ENCODE measurements at places on chromosomes 4 and X. TPM values are rescaled to one million over a fixed set of nuclear protein-coding genes. Genes with fewer than 3 reads are reported as not detected.

Gene SULT1E1
- not detected for total RNA-seq

Gene PSAPL1
- not detected for total RNA-seq

Gene IL21
- total RNA-seq, result not detected

Gene GUCY2F
- not detected for total RNA-seq

Gene DIPK2B
- not detected for total RNA-seq

Gene ADGRG4
- not detected for total RNA-seq

Gene TMEM255A
- under 0.01 TPM for total RNA-seq

Gene PNMA3
- not detected for total RNA-seq

Gene UGT2B7
- not detected for total RNA-seq

Gene PAK3
- 1.4 TPM for total RNA-seq

Gene YY2
- total RNA-seq, result 1.4 TPM

Gene PNMA6F
- not detected for total RNA-seq

Gene DOCK11
- 26.4 TPM for total RNA-seq

Gene CXCL3
- not detected for total RNA-seq

Gene CXorf38
- total RNA-seq, result 14.7 TPM

Gene CSN1S1
- not detected for total RNA-seq

Gene RRH
- total RNA-seq, result under 0.01 TPM

Gene FDCSP
- not detected for total RNA-seq

Gene LRCH2
- total RNA-seq, result 2.5 TPM

Gene SPANXC
- not detected for total RNA-seq

Gene CT55
- not detected for total RNA-seq

Gene GPR50
- total RNA-seq, result not detected

Gene C4orf51
- total RNA-seq, result not detected

Gene GLUD2
- 1.8 TPM for total RNA-seq

Gene TIMP1
- 904 TPM for total RNA-seq

Gene S100P
- total RNA-seq, result 0.29 TPM

Gene CENPE
- 13.0 TPM for total RNA-seq

Gene POF1B
- total RNA-seq, result not detected

Gene PAGE4
- total RNA-seq, result not detected

Gene CCDC110
- total RNA-seq, result 2.2 TPM

Gene RASL11B
- total RNA-seq, result under 0.01 TPM
